ENCODE measurements at places on chromosomes 12 and 14.

DNA sequence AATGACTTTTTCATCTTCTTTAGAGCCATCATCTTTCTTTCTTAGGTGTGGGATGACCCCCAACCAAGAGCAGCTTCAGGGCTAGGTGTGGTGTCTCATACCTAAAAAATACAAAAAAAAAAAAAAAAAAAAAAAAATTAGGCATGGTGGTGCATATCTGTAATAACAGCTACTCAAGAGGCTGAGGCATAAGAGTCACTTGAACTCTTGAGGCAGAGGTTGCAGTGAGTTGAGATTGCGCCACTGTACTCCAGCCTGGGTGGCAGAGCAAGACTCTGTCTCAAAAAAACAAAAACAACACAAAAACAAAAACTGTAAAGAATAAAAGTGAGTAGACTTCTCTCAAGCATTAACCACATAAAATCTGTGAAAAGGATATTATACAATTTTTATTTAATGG is 8.0 kb upstream of the ATF7IP start:
- DNase-seq: no peak

DNA sequence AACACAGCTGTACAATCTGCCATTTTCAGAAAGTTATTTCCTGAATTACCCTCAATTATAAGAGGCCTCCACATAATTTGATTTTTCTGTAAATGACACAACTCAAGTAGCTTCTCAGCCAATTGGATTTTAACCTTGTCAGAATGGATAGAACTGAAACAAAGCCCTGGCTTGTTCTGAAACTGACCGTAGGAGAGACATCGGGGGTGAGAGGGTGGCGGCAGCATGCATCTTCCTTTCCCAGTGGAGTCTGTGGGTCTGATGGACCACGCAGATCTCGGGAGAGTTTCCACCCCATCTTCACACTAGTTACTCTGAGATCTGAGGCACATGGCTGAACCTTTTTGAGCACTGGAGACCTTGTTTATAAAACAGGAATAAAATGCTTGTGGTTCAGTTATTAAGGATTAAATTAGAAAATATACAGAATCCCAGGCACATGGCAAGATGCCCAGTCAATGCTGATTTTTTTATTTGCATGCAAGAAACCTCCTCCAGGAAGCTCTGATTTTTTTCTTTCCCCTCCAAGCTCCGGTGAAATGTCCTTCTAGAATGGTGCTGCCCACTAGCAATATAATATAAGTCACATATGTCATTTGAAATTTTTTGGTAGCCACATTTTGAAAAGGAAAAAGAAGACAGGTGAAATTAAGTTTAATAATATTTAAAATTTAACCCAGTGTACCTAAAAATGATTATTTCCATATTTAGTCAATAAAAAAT is 153.9 kb downstream of the CHST11 start:
- DNase-seq: no peak

- DNase-seq: no peak
Measured at GRCh38 chr12:109098651-109099050, 1.3 kb downstream of the UNG start.

- no peak for DNase-seq
Measured at GRCh38 chr14:105151084-105151837, 17.3 kb downstream of the JAG2 start.
